T-helper 2 cell (primary cell): ENCODE measurements at places on chromosomes 12 and 14.

GRCh38 chr14:75566321-75566720, 12.1 kb upstream of the FLVCR2 start:
- DNase-seq: peak; percentile 80

DNA sequence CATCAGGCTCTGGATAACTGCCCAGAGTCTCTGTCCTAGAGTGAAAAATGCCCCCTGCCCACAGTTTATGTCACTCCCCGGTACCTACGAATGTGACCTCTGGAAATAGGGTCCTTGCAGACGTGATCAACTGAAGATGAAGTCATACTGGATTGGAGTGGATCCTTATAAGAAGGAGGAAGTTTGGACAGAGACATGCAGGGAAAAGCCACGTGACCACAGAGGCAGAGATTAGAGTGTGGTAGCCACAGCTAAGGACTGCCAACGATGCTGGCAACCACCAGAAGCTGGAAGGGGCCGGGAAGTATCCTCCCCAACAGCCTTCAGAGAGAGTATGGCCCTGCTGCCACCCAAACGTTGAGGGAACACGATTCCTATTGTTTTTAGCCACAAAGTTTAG, 101.2 kb upstream of the NCOR2 start:
- DNase-seq: no peak

DNA sequence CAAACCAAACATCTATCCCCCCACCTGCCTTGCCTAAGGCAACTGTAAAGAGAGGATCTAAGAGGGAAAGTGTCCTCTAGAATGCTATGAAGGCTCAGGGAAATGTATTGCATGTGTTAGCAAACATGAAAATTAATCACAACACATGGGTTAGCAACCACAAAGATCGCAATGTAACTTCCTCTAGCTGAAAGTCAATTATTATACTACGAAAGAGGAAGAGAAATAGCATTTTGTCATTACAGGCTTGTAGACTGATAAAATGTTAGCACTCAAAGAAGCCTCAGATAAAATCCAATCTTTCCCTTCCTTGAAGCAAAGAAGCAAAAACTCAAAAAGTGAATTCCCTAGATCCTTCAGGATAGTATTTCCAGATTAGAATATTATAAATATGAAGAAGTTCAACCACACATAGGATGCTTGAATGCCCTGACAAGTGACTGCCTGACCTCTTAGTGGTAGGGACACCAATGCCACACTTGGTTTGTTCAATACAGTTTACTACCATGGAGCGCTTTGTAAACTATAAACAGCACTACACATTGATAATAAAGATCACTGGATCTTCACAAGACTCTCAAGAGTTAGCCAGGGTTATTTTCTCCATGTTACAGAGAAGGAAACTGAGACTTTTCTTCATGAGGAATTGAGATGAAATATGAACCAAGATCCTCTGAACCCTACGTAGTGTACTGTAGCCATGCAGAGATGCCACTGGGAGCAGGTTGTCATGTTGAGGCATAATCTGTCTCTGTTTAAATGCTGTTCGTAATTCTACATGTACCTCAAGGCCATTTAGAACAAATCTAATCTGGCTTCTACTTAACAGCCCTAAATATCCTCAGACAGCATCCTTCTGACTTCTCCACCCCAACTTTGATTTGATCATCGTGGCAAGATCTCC, 100.7 kb downstream of the ITPR2 start:
- no peak for DNase-seq

- no peak for DNase-seq
Observed at GRCh38 chr14:92690171-92691011, 58.0 kb downstream of the LGMN start.

DNA sequence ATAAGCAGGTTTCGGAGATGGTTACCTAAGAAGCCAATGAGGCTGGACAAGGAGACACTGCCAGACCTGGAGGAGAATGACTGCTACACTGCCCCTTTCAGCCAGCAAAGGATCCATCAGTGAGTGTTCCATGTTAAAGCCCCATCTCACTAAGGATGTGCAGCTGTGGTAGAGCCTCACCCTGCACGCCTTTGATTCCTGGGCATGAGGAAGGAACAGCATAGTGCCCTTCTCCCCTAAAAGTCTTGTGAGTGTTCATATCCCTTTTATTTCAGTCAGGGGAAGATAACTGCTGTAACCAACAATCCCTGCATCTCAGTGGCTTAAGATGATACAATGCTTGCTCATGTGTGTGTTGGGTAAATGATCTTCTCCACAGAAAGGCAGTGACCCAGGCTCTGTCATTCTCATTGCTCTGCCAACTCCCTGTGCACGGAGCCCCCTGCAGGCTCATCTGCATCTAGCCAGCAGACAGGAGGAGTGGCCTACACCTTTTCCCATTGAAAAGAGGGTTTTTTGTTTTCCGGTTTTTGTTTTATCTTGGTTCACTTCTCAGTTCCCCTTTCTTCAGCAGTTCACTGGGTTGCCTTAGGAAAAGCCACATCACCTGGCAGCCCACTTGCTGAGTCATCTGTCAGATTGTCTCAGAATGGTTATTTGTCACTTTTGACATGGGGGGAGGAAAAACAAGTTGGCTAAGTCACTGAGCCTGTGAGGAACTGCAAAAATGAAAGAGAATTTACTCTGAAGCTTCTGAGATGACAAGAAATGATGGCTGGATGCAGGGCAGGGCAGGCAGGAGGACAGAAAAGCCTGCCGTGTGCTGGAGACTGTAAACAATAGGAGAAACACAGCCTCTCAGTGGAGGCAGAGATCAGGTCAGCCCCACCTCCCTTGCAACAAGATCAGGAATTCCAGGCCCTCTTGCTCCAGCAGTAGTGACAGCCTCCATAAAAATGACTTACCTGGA, 193.3 kb downstream of the ANO4 start:
- no peak for DNase-seq

- no peak for DNase-seq
Observed at GRCh38 chr12:10247436-10248058, 34.9 kb downstream of the GABARAPL1 start.

GRCh38 chr14:75258079-75258802, 20.4 kb upstream of the FOS start:
- DNase-seq: no peak

DNA sequence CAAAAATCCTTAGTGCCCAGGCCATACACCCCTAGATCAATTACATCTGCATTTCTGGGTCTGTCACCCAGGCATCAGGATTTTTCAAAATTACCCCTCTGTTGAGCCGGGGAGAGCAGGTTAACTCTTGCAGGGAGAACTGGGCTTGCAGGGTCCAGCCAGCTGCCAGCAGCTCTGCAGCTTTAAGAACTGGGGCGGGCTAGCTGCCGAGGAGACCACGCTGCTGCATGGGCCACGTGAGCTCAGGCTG, at the start of gene DGLUCY:
Gene DGLUCY (plus strand): TSS at position 245 of the 250 bp plus-strand sequence. CDS start 46,222 bp downstream, outside the sequence.
- no peak for DNase-seq

- DNase-seq: no peak
Observed at GRCh38 chr12:49955899-49956662, 5.5 kb downstream of the AQP2 start.

DNA sequence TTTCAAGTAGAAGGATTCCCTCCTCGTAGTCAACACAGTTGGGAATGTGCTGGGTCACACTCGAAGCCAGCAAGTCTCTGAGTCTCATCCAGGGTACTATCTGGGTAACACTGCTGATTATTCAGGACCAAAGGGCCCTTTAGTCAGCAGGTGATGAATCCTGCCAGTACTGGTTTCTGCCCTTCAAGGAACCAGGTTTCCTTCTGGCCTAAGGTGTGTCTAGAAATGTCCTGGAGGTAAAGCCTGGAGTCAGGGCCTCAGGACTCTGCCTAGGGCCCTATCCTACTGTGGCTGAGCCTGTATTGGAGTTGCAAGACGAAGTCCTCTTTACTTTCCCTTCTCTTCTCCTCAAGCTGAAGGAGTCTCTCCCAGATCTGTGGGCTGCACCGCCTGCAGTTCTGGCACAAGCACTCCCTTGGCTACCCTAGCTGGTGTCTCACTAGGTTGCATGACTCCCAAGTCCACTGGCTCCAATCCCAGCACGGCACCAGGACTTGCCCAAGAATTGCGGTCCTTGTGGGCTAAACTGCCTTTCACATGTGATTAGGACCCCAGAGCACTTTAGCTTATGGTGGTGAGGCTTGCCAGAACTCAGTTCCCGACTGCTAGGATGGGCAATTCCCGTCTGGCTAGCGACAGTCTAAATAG, 193.7 kb upstream of the PDE3A start:
- DNase-seq: no peak

DNA sequence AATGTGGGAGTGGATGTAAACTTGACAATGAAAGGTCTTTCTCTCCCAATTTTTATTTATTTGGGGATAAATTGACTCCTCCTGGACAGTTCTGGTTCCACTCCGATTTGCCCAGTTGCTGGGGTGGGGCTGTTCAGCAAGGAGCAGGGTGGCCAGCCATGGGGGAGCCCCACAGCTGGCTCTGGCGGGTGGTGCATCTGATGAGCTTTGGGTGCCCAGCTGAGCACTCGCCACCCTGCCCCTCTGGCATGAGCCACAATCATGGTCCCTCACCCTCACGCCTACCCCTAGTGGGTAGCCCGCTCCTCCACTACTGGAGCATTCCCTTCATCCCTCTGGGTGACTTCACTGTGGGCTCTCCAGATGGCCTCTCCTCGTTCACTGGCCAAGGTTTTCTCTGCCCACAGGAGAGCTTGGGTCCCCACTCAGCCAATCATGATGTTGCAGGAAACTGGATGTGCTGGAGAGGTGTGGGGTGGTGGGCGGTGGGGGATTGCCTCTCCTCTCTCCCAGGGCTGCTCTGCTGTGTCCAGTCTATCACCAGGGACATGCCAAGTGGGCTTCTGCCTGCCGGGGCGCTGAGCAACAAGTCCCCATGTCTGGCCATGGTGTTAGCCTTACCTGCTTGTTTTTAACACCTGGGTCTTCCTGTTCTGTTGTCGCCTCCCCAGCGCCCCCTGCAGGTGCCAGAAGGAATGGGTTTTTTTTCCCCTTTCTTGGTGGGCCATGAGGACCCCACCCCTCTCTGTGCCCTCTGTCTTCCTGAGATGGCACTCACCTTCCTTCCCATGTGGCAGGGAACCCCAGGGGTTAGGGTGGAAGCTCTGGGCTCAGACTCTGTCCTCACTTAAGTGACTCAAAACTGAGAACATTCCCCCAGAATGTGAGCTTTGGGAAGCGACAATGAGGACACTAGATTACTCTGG, 3.4 kb downstream of the CYP46A1 start:
- DNase-seq: peak; percentile 32

GRCh38 chr12:45731190-45731775, 1.8 kb downstream of the ARID2 start:
- DNase-seq: no peak

DNA sequence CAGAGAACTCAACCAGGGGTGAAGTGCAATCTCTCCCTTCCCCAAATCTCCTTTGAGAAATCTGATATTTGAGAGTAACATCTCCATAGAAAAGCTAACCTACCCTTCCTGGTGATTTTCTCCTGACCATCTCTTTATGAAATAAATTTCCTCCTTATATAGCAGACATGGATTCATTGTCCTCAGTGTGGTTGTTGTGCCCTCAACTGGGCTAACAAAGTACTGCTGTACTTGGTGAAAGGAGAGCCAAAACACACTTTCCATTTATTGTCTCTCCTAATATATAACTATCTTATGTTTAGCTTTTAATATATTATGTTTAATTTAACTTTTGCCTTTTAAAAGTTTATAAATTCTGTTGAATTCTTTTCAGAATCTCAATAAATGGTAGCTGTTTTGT, 65.1 kb upstream of the SLCO1B1 start:
- no peak for DNase-seq

- no peak for DNase-seq
Observed at GRCh38 chr12:105171691-105172436, 64.1 kb downstream of the APPL2 start.

GRCh38 chr12:76777765-76778216, 13.9 kb downstream of the ZDHHC17 start:
- DNase-seq: no peak

- no peak for DNase-seq
Observed at GRCh38 chr14:91342206-91342760, 75.3 kb downstream of the CCDC88C start.

GRCh38 chr14:103679351-103679750, 35.9 kb downstream of the XRCC3 start:
- DNase-seq: no peak

GRCh38 chr14:89368490-89369477, 48.2 kb downstream of the FOXN3 start:
- no peak for DNase-seq

DNA sequence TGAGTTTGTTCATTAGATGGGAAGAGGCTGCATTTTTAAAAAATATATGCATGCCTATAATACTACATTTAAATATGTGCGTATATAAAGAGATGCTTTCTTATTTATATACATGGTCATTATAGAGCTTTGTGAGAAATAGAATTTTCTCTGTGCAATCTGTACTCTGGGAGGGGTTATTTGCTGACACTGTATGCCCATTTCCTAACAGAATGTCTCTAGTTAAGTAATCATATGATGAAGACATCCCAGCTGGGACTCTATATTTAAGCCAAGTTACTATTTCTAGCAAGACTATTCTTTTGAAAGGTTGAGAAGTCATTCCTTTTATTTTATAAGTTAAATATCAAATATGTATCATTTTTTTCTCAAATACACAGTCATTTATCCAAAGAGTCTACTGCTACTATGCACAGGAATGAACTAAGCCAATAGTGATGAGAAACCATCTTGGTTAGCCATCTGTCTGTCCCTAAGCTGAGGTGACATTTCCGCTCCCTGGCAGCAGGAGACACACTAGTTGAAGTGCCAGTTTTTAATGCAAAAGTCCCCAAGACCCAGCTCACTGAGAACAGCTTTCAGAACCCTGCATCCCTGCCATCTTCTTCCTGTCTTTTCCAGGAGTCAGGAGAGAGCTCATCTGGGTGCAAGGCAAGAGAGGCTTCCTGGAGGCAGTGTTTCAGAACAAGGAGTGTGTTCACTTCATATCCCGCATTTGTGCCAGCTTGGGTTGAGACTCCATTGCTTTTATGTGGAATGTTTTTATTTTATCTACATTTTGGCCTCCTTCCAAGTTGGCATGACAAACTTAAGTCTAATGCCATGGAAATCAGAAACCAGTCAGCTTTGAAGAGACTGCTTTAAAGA, 69.5 kb downstream of the TMEM132C start:
- DNase-seq: no peak

DNA sequence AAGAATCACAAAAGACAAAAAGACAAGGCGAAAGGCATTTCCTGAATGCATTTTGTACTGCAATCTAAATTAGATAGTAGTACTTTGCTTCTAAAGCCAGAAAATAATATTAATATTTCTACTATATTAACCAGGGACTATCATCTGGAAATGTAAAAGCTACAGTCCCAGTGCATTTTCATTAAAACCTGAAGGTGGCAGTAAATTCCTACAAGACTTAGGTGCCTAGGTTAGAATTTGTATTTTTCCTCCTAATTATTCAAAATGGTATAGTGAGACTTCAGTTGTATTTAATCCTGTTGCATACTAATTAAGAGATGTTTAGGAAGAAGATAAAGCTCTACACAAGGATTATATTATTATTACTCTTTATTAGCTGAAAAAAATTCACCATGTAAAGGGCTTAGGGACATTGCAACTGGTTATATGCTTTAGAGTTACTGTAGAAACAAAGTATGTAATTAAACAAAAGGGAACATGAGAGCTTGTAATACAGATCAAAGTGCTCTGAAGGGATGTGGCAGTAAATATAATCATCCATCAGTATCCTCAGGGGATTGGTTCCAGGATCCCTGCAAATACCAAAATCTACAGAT, 53.6 kb downstream of the BRMS1L start:
- peak; percentile 32 for DNase-seq
